ENCODE measurements at places on chromosomes 6 and 20.

- DNase-seq = no peak
Observed at GRCh38 chr6:20487669-20488375, 46.4 kb upstream of the CDKAL1 start.

- DNase-seq = no peak
Observed at GRCh38 chr20:48489046-48489463, 338.7 kb downstream of the PREX1 start.

DNA sequence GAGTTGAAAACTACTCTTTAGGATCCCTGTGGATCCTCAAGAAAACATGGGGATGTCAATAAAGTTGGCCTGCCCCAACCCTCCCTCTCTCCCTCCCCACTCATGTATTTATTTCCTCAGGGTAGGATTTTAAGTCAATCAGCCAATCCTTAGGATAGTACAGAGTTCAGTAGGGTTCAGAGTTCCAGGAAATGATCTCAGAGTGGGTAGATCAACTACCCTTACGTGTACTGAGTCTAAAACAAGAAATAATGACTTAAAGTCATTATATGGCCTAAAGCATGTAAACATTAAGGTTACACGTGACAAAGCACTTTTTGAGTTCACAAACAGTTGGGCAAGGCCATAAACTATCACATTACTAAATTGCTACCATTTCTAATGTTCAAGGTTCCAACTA, 47.2 kb upstream of the REV3L start:
- no peak for DNase-seq

DNA sequence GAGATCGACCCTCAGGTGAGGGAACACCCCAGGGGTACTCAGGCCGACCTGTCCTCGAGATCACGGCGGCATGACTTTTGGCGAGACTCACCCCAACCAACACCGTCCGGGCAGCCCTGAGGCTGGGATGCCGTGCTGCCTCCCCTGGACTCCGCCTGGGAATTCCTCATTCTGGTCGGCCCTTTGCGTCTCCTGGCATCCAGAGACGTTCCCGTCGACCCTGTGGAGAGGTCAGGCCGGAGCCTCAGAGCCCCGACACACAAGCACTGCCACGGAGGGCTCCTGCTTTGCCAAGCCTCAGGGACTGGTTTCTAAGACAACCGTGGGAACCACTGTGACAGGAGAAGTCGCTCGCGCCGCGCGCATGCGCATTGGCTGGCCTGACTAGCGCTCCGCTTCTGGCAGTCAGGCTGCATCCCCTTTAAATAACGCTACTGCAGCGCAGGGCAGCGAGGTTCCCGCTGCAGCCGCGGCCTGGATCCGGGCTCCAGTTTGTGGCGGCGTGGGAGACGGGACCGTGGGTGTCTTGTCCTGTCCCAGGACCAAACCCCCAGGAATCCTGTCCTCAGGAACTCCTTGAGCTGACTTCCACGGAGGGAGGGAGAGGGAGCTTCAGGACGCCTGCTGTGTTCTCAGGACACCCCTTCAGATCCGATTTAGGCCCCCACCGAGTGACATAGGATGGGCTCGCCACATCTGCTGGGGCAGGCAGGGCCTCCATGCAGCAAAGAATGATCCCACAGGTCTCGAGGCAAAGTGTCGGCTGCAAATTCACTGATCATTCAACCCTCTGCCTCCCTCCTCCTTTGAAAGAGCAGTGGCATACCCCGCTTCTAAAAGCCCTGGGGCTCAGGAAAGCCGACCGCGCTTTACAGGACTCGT, 163.2 kb upstream of the ZNF337 start:
- DNase-seq = no peak

DNA sequence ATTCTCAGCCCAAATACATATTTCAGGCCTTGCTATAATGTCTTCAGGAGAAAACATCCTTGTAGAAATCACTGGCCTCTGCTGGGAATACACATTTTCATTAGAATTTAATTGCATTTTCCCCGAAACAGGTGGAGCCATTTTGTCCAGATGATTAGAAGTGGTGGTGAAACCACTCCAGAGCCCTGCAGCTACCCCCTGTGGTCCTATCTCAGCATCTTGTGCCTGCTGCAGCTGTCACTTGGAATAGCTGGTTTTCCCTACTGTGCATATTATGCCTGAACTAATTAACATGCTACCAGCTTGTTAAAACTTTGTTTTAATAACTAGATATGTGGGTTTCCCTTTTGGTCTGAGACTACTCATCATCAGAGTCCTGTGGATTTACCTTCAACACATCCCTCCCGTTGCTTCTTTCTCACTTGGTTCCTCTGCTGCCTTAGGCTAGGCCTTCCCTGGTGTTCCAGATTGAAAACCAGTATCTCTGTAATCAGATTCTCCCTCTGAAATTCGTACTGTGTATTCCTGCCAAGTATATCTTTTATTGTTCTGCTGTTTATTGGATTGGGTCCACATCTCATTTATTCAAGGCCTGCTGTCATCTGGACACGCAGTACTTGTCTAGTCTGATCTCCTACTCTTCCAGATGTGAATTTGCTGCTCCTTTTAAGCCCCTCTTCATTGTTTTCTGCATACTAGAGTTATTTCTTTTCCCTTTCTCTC, 15.2 kb downstream of the DNAH8 start:
- no peak for DNase-seq

DNA sequence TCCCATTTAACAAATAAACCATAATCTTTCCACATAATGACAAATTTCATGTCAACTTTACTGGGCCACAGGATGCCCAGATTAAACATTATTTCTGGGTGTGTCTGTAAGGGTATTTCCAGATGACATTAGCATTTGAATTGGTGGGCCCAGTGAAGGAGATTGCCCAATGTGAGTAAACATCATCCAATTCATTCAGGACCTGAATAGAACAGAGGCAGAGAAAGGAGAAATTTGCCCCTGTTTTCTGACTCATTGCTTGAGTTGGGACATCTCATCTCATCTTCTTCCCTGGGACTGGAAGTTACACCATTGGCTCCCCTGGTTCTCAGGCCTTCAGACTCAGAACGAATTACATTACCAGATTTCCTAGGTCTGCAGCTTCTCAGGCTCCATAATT, 142.9 kb downstream of the TPBG start:
- DNase-seq = no peak

DNA sequence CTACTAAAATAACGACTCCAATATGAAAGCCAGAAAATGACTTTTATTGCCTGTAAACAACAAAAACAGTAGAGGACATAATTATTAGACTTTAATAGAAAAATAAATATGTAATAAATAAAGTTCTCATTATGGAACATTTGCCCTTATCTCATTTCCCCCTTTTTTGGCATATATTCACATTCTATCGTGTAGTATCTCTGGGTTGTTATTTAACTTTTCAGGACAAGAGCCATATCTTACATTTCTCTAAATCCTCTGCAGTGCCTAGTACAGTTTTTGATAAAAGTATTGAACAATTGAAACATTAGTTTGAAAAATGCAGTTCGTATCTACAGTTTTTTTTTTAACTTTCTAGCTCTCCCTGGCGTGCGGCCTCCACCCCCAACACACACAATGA, 442.0 kb upstream of the SOX4 start:
- no peak for DNase-seq

- DNase-seq = no peak
Observed at GRCh38 chr6:73569121-73569520, 48.3 kb upstream of the EEF1A1 start.

DNA sequence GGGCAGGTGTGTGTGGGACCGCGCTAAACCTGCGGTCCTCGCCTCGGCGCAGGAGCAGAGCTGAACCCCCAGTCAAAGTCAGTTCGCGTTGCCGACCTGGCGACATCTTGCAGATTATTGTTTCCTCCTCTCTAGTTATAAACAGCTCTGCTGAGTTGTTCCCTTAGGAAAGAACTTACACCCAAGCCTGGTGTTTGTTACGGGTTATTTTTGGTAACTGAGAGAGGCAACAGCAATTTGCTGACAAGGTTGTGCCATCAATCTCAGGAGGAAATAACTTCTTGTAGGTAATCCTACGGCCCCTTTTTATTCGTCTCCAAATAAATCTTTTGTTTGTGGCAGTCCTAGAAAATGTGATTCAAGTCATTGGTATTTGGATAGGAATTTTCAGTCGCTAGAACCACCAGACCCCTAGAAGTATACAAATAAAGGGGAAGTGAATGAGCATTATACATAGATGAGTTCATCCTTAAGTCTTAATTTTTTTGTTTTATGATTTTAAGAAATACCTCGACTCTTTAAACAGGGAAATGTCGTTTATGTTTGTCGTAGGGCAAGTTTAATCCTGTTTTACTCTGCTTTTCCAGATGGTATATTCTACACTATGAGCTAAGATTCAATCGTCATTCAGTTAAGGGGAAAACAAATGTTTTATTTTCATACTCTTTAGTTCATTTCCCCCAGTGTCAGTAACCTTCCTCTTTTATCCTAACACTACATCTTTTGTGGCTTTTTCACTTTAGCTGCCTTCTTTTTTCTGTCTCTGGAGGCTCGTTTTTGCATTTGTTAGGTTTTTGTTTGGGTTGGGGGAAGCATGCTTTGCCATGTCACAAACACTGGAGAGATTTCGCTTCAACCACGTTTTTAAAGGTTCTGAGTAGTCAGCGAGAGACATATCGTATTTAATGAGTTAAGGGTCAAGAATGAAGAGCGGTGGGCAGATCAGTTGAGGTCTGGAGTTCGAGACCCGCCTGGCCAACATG, 1.2 kb downstream of the PM20D2 start:
- DNase-seq = no peak

DNA sequence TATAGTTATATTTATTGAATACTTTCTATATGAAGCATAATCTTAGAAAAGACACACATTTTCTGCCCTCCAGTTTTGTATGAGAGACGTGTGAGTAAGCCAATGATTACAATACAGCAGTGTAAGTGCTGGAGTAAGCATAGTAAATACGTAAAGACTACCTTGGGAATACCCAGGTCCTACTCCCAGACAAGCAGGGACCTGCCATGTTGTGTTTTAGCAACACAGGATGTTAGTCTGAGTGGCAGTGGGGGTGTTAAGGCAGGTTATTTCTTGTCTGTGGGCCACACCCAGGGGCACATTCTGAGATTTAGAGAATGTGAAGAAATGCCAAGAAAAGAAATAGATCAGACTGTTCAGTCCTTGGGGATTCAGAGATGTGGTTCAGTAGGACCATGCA, 34.3 kb upstream of the RNF144B start:
- no peak for DNase-seq

GRCh38 chr20:46085179-46085851, 4.4 kb downstream of the NCOA5 start:
- DNase-seq = no peak

DNA sequence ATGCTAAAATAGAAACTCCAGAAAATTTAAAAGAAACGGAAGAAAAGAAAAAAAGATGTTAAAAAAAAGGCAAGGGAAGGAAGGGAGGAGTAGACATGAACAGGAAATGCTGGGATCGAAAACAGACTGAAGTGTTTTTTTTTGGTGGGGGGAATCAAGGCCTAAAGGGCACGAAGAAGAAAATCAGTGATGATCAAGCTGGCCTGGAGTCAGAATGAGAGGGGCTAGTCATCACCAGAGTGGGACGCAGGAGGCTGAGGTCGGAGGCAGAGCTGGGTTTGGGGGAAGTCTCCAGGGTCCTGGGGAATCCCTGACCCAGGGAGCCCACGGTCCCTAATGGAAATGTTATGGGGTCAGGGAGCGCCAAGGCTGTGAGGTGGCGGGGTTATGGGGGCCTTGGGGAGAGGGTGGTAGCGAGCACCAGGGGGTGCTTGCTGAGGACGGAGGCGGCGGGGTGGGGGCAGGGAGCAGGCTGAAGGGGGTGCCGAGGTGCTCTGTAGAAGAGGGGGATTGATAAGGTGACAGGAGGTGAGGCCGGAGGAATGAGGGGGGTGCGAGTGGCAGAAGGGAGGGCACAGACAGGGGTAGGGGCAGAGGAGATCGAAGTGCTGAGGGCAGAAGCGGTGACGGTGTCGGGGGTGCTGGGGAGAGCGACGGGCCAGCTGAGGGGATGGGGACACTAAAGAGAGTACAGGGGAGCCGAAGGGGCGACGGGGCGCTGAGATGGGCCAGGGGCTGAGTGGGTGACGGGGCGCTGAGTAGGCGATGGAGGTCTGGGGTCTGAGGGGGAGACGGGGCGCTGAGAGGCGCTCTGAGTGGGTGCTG, 684 bp downstream of the ZNFX1 start:
- no peak for DNase-seq

DNA sequence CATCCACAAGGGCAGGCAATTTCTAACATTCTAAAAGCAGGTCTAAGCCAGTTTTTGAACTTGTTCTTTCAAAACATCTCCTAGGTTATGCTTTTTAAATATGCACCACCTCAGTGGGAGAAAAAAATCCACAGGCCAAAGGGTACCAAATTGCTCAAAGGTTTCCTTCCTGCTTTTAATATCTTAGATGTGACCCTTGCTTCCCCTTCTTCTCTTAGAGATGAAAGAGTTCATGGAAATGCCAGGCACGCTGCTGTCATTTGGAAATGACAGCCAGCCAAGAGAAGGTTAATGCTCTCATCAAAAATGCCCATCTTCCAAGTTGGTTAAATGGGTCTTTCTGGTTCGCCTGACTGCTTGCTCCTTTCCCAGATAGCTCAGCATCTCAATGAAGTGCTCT, 497.1 kb downstream of the CD83 start:
- DNase-seq = no peak

- peak; percentile 13 for DNase-seq
Observed at GRCh38 chr6:32973144-32974015, 5.0 kb downstream of the BRD2 start.

- DNase-seq = no peak
Observed at GRCh38 chr6:116280161-116280932, 617 bp upstream of the TSPYL1 start.

DNA sequence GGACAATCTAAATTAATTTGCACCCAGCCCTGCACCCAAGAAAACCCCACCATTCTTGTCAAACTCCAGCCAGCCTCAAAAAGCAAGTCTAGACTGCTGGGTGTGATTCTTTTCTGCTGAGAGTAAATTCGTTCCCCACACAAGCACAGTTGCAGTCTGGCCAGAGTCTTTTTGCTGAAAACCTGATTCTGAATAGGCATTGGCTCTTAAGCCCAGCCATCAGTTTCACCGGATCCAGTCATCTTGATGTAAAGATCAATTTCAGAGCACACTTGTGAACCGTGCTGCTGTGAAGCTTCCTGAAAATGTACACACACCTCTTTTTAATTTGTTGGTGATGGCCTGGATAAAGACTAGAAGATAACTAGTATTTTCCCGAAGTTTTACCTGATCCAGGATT, 159.4 kb upstream of the GGTLC1 start:
- no peak for DNase-seq

DNA sequence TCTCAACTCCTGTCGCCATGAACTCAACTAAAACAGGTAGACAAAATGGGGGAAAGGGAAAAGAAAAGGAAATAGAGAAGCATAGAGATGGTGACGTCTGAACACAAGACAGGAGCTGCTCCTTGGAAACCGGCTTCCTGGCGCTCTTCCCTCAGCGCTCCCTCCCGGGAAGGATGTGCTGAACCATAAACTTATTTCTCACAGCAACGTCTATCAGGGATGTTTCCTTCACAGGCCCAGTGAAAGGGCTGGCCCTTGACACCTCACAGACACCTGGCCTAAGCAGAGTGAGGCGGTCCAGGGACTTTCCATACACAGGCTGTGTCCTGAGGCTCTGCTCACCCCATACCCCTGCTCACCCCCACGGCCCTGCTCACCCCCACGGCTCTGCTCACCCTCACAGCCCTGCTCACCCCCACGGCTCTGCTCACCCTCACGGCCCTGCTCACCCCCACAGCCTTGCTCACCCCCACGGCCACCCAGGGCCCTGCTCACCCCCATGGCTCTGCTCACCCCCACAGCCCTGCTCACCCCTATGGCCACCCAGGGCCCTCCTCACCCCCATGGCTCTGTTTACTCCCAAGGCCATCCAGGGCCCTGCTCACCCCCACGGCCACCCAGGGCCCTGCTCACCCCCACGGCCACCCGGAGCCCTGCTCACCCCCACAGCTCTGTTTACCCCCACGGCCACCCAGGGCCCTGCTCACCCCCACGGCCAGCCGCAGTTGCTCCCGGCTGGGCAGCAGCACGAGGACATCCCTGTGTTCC, 653 bp downstream of the FRMD1 start:
- DNase-seq = no peak
